ENCODE measurements at places on chromosomes 11 and 22. TPM values are rescaled to one million over a fixed set of nuclear protein-coding genes. Genes with fewer than 3 reads are reported as not detected.

The ESAM gene
- 1.5 TPM for total RNA-seq

The MDK gene
- 4,339 TPM for total RNA-seq

The ABCG4 gene
- 3.2 TPM for total RNA-seq

The AGBL2 gene
- total RNA-seq, result 0.25 TPM

The GAL3ST1 gene
- 2.9 TPM for total RNA-seq

The OR51B5 gene
- 3.6 TPM for total RNA-seq

The SAA1 gene
- 0.70 TPM for total RNA-seq

- H3K27ac ChIP-seq, result no peak overlapping the region
- DNase-seq, result no peak
- H3K4me1 ChIP-seq, result no peaks in the 10 kb centered on the region
- H3K4me3 ChIP-seq, result no peak overlapping the region
- H3K27me3 ChIP-seq, result peaks cover 40% of the 10 kb centered on the region
Observed at GRCh38 chr11:57463671-57464538, 3.6 kb downstream of the RTN4RL2 start.

DNA sequence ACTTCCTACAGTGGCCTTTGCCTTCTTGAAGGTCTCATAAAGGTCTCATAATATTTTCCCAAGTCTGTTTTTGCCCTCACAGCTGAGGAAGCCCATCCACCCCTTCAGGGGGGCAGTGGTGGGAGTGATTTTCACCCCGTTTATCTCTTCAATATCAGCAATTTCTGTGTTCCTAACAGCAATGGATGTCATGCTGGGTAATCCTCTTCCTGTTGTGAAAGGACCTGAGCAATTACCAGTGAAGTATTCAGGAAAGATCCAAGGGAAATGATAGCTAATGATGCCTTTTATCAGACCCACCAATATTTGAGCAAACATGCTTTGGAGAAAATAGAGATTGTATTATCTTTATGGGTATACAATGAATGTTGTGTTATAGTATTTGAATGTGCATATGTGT lies 226.9 kb downstream of the INSC start:
- no peaks in the 10 kb centered on the region for H3K4me1 ChIP-seq
- H3K36me3 ChIP-seq, result no peaks in the 10 kb centered on the region
- no peaks in the 10 kb centered on the region for H3K27me3 ChIP-seq
- no peak for DNase-seq
- no peak overlapping the region for H3K27ac ChIP-seq

- H3K36me3 ChIP-seq, result no peaks in the 10 kb centered on the region
- no peak overlapping the region for H3K4me3 ChIP-seq
- DNase-seq, result no peak
- H3K4me1 ChIP-seq, result peaks cover 20% of the 10 kb centered on the region
- no peaks in the 10 kb centered on the region for H3K27me3 ChIP-seq
Observed at GRCh38 chr11:69284081-69284511, 9.9 kb upstream of the MYEOV start.

DNA sequence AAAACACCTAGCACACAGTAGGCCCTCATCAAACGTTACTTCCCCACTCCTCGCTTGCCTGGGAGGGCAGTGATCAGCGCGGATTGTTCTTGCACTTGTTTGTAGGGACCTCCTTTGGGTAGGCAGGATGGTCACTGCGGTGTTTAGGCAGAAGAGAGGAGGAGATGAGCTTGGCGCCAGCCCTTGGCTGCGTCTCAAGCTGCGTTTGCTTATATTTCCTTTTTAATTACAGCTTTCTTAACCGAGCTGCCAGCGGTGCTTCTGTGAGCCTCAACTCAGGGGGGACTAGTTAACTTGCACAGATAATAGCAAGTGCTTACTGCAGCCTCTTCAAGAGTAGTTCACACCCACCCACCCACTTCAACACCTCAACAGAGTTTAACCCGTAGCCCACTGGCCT lies 15.1 kb downstream of the IFT27 start:
- no peak for DNase-seq
- H3K36me3 ChIP-seq, result peaks cover 6% of the 10 kb centered on the region
- H3K4me3 ChIP-seq, result no peak overlapping the region
- H3K4me1 ChIP-seq, result no peaks in the 10 kb centered on the region
- no peaks in the 10 kb centered on the region for H3K27me3 ChIP-seq
- H3K27ac ChIP-seq, result no peak overlapping the region

- H3K4me3 ChIP-seq, result no peak overlapping the region
- peaks cover 42% of the 10 kb centered on the region for H3K27me3 ChIP-seq
- no peaks in the 10 kb centered on the region for H3K4me1 ChIP-seq
- no peaks in the 10 kb centered on the region for H3K36me3 ChIP-seq
- H3K27ac ChIP-seq, result no peak overlapping the region
Observed at GRCh38 chr11:115761817-115762216, 257.6 kb upstream of the CADM1 start.

- no peak overlapping the region for H3K27ac ChIP-seq
- H3K36me3 ChIP-seq, result no peaks in the 10 kb centered on the region
- DNase-seq, result peak; percentile 12
- peaks cover 6% of the 10 kb centered on the region for H3K27me3 ChIP-seq
Observed at GRCh38 chr11:17496406-17496805, 19.8 kb upstream of the ABCC8 start.

DNA sequence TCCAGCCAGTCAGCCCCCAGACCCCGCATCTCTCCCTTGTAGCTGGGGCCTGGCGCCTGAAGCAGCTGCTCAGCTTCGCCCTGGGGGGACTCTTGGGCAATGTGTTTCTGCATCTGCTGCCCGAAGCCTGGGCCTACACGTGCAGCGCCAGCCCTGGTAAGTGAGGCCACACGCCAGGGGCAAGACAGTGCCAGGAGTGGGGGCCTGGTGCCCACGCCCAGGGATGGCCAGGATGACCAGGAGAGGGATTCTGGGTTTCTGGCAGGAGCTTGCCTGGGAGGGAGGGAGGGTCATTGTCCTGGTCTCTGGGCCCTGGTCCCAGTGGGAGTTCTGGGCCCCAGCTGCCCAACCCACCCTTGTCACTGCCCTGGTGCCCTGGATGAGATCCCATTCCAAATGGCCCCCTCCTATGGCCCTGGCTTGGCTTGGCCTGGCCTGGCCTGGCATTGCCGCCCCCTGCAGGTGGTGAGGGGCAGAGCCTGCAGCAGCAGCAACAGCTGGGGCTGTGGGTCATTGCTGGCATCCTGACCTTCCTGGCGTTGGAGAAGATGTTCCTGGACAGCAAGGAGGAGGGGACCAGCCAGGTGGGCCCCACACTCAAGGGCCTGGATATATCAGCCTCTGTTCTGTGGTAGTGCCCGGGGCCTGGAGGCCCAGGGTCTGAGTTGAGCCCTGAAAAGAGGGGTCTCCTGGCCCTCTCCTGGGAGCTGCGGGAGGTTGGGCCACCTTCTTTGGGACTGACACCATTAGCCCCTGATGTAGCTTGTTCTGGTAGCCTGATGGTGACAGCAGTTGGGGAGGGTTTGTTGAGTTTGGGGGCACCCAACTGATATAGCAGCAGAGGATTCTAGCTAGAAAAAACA lies 3.7 kb downstream of the SLC39A13 start:
- no peak overlapping the region for H3K4me3 ChIP-seq
- H3K4me1 ChIP-seq, result no peaks in the 10 kb centered on the region
- H3K27me3 ChIP-seq, result no peaks in the 10 kb centered on the region
- H3K36me3 ChIP-seq, result peaks cover 5% of the 10 kb centered on the region
- peak; percentile 48 for DNase-seq

GRCh38 chr11:108825381-108825780 lies 160.5 kb downstream of the DDX10 start:
- DNase-seq, result no peak
- H3K27ac ChIP-seq, result no peak overlapping the region
- no peak overlapping the region for H3K4me3 ChIP-seq
- no peaks in the 10 kb centered on the region for H3K27me3 ChIP-seq

- H3K27ac ChIP-seq, result no peak overlapping the region
- no peak for DNase-seq
- H3K4me1 ChIP-seq, result no peaks in the 10 kb centered on the region
- no peaks in the 10 kb centered on the region for H3K36me3 ChIP-seq
- no peak overlapping the region for H3K4me3 ChIP-seq
Observed at GRCh38 chr22:49417326-49417725, 410.3 kb downstream of the BRD1 start.

GRCh38 chr22:48605856-48606481 lies 1221.7 kb downstream of the BRD1 start:
- H3K27me3 ChIP-seq, result no peaks in the 10 kb centered on the region
- no peak for DNase-seq
- no peak overlapping the region for H3K4me3 ChIP-seq
- no peaks in the 10 kb centered on the region for H3K4me1 ChIP-seq

DNA sequence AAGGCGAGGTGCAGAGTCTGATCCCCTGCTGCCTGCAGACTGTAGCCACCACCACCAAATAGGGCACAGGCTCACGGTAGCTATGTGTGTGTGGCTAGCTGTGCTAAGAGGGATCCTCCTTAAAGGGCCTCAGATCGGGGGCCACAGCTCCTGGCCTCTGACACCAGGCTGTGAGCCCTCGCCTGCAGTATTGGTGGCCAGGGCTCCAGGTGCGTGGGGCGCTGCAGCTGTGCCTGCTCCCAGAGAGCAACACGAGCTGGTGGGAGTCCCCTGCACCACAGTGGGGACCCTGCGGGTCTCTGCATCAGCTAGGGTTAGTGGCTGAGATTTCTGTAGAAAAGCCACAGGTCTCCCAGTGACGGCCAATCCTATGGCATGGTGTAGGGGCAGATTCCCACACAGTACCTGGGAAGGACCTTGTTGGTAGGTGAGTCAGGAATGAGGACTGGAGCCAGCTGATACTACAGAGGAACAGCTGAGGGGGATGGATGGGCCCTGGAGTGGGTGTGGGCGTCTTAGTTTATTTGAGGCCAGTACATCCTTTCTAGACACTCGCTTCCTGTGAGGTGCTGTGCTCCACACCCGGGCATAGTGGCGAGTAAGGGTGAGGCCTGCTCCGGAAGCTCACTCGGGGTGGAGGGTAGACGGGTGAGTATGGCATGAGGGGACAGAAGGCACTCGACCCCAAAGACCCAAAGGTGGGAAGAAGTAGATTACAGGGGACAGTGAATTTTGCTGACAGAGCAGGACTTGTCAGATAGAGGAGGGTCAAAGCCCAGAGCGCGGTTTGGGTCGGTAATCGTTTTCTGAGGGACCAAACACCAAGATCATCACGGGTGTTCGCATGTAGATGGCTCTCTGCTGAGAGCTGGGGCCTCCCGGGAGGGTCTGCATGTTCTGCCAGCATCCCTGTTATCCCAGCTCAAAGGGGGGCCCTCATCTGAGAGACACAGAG lies 212.5 kb downstream of the TBC1D22A start:
- no peak overlapping the region for H3K27ac ChIP-seq
- H3K4me3 ChIP-seq, result no peak overlapping the region
- H3K36me3 ChIP-seq, result no peaks in the 10 kb centered on the region
- peaks cover 12% of the 10 kb centered on the region for H3K4me1 ChIP-seq
- H3K27me3 ChIP-seq, result no peaks in the 10 kb centered on the region

DNA sequence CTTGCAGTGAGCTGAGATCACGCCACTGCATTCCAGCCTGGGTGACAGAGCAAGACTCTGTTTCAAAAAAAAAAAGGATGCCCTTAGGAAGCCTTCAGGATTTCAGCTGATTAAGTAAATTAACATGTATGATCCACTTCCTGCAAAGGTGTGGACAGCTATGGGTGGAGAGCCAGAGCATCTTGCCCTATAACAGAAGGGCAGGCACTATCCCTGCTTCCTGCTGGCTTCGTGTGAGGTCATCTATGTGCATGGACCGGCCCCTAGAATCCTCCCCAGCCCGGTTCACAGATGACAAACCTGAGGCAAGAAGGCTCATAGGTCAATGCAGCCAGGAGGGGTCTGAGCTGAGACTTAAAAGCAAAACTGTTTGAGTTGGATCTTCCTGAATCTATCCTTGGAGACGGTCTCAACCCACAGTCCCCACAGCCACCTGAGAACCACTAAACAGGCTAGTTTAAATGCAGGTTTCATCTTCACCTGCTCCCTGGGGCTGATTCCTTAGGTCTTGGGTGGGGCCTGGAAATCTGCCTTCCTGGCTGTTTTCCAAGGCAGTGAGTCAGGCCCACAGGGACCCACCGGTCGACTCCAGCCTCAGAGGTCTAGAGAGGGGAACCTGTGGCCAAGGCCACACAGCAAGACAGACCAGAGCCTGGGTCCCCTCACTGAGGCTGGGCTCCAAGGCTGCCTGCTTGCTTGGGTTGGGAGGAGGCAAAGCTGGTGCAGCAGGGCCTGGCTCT lies 55.2 kb upstream of the MPEG1 start:
- H3K27ac ChIP-seq, result no peak overlapping the region
- no peaks in the 10 kb centered on the region for H3K36me3 ChIP-seq
- H3K4me3 ChIP-seq, result no peak overlapping the region
- H3K4me1 ChIP-seq, result peaks cover 7% of the 10 kb centered on the region
- DNase-seq, result no peak
- no peaks in the 10 kb centered on the region for H3K27me3 ChIP-seq

Data from cardiac muscle cell (in vitro differentiated cells and primary cell).